GM23248 (cell line): ENCODE measurements at places on chromosomes 3 and 15.
A peak's percentile ranks its signal among the peaks of the same experiment; 100 is the strongest.

GRCh38 chr3:105504440-105504951 is 137.8 kb downstream of the ALCAM start:
- H3K27me3 ChIP-seq: no peaks in the 10 kb centered on the region
- no peak overlapping the region for H3K27ac ChIP-seq
- H3K4me3 ChIP-seq: no peak overlapping the region

- H3K4me3 ChIP-seq: peak overlapping the region; percentile 44
- H3K36me3 ChIP-seq: no peaks in the 10 kb centered on the region
- H3K27me3 ChIP-seq: no peaks in the 10 kb centered on the region
- peaks cover 35% of the 10 kb centered on the region for H3K4me1 ChIP-seq
Measured at GRCh38 chr15:74050556-74051234, 31.7 kb downstream of the GOLGA6A start.

GRCh38 chr15:66832664-66833063 is 130.6 kb downstream of the SMAD6 start:
- peak overlapping the region; percentile 82 for H3K27ac ChIP-seq
- H3K4me3 ChIP-seq: no peak overlapping the region
- no peaks in the 10 kb centered on the region for H3K27me3 ChIP-seq
- no peaks in the 10 kb centered on the region for H3K36me3 ChIP-seq
- DNase-seq: peak; percentile 91

GRCh38 chr3:64489361-64490044 is 198.3 kb downstream of the ADAMTS9 start:
- peaks cover 32% of the 10 kb centered on the region for H3K27me3 ChIP-seq
- no peaks in the 10 kb centered on the region for H3K4me1 ChIP-seq
- no peak overlapping the region for H3K27ac ChIP-seq
- no peak overlapping the region for H3K4me3 ChIP-seq

DNA sequence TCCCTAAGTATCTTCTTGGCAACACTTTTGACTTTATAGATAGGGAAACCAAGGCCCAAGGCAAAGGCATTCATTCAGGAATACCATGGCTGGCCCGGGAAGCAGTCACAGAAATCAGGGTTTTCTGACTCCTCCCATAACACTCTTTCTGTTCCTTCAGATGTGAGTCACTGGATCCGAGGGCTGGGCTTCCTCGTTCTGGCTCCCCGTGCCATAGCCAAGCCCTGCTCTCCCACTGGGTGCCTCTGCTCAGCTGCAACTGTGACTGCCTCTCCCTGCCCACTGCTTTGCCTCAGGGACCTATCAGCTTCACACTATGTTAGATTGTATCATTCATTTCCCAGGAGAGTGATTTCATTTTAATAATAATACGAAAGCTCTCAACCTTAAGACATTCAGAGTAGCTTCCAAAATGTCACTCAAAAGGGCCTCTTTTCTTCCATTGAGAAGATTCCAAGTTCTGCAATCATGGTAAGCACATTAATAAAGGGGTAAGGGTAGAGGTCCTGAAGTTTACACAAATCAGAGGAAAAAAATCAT is 50.2 kb downstream of the GABRB3 start:
- H3K27me3 ChIP-seq: no peaks in the 10 kb centered on the region
- H3K27ac ChIP-seq: no peak overlapping the region
- H3K4me1 ChIP-seq: no peaks in the 10 kb centered on the region
- no peak for DNase-seq
- H3K36me3 ChIP-seq: no peaks in the 10 kb centered on the region

DNA sequence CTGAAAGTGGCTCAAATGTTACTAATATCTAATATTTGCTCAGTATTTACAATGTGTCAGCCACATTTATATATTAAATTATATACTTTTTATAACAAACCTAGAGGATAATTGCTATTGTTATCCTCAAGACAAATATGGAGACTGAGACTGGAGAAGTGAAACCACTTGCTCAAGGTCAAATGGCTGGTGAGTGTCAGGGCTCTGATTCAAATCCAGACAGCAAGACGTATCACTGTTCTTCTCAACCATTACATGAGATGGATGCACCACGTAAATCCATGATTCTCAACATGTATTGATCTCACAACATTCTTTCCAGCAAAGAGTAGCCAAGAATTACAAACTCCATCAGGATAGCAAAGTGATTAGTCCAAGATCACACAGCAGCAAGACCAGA is 53.8 kb upstream of the CPB1 start:
- H3K4me1 ChIP-seq: no peaks in the 10 kb centered on the region
- no peaks in the 10 kb centered on the region for H3K36me3 ChIP-seq
- H3K4me3 ChIP-seq: no peak overlapping the region
- DNase-seq: no peak
- H3K27ac ChIP-seq: no peak overlapping the region

DNA sequence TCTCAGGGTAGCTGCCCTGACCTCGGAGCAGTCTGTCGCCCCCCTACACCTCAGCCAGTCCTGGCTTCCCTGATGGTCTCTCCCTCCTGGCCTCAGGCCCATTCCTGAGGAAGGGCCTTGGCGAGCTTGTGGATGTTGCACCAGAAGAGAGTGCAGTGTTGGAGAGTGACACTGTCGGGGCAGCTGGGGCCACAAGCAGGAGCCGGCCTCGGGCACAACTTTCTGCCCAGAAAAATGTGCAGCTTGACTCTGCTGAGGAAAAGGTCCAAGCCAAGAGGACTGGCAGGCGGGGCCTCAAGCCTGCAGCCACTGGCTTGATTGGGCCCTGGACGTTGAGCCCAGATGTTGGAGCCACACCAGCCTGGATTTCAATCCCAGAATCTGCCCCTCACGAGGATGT is 12.8 kb downstream of the HEMK1 start:
- H3K4me3 ChIP-seq: no peak overlapping the region
- H3K27ac ChIP-seq: no peak overlapping the region
- no peak for DNase-seq
- H3K36me3 ChIP-seq: no peaks in the 10 kb centered on the region
- peaks cover 6% of the 10 kb centered on the region for H3K4me1 ChIP-seq

- H3K4me3 ChIP-seq: no peak overlapping the region
- H3K36me3 ChIP-seq: no peaks in the 10 kb centered on the region
- H3K27me3 ChIP-seq: no peaks in the 10 kb centered on the region
- no peaks in the 10 kb centered on the region for H3K4me1 ChIP-seq
- DNase-seq: no peak
Measured at GRCh38 chr3:65625305-65625704, 413.4 kb downstream of the MAGI1 start.

GRCh38 chr15:76982756-76983155 is 12.2 kb upstream of the PSTPIP1 start:
- H3K36me3 ChIP-seq: no peaks in the 10 kb centered on the region
- H3K4me3 ChIP-seq: no peak overlapping the region
- H3K27me3 ChIP-seq: no peaks in the 10 kb centered on the region
- H3K27ac ChIP-seq: no peak overlapping the region
- no peaks in the 10 kb centered on the region for H3K4me1 ChIP-seq

DNA sequence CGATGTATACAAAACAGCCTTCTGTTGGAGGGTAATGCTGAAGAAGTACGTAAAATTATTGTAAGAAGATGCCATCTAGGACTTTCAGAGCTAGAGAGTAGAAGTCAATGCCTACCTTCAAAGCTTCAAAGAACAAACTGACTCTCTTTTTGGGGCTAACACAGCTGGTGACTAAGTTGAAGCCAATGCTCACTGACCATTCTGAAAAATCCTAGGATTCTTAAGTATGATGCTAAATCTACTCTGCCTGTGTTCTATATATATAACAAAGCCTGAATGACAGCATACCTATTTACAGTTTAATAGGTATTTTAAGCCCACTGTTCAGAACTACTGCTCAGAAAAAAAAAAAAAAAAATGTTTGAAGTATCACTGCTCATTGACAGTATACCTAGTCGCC is 18.9 kb downstream of the ADPGK start:
- DNase-seq: peak; percentile 9
- peaks cover 45% of the 10 kb centered on the region for H3K36me3 ChIP-seq
- H3K27me3 ChIP-seq: no peaks in the 10 kb centered on the region
- no peaks in the 10 kb centered on the region for H3K4me1 ChIP-seq
- no peak overlapping the region for H3K4me3 ChIP-seq

GRCh38 chr15:47844437-47844836 is 127.1 kb downstream of the SEMA6D start:
- H3K27me3 ChIP-seq: no peaks in the 10 kb centered on the region; the same call in none of the 2 replicates
- no peak for DNase-seq
- H3K4me3 ChIP-seq: no peak overlapping the region
- H3K36me3 ChIP-seq: no peaks in the 10 kb centered on the region
- H3K27ac ChIP-seq: no peak overlapping the region
- H3K4me1 ChIP-seq: no peaks in the 10 kb centered on the region

DNA sequence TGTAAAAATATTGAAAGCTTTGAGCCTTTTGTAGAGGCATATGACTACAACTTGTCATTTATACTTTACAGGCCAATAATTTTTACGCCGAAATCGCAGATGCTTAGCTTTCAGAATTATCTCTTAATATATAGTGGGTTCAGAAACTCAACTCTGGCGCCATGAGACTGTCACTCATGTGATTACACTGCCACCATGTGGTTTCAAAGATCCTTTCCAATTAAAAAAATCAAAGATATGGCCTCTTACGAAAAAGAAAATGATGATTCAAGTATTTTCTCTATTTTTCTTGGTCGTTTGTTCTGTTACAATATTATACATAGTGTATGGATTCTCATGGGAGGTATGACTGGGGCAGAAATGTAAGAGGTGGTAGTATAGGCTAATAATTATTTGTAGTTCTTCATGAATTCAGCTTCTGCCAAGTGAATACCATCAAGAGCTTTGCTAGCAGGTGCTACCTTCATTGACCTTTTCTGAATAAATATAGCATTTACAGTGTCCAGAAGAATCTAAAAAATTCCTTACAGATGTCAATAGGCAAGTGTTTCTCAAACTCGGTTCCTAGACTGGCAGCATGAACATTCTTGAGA is 751.7 kb upstream of the GOLIM4 start:
- no peaks in the 10 kb centered on the region for H3K4me1 ChIP-seq
- peak overlapping the region; percentile 43 for H3K4me3 ChIP-seq
- peaks cover 44% of the 10 kb centered on the region for H3K27me3 ChIP-seq
- H3K36me3 ChIP-seq: no peaks in the 10 kb centered on the region

DNA sequence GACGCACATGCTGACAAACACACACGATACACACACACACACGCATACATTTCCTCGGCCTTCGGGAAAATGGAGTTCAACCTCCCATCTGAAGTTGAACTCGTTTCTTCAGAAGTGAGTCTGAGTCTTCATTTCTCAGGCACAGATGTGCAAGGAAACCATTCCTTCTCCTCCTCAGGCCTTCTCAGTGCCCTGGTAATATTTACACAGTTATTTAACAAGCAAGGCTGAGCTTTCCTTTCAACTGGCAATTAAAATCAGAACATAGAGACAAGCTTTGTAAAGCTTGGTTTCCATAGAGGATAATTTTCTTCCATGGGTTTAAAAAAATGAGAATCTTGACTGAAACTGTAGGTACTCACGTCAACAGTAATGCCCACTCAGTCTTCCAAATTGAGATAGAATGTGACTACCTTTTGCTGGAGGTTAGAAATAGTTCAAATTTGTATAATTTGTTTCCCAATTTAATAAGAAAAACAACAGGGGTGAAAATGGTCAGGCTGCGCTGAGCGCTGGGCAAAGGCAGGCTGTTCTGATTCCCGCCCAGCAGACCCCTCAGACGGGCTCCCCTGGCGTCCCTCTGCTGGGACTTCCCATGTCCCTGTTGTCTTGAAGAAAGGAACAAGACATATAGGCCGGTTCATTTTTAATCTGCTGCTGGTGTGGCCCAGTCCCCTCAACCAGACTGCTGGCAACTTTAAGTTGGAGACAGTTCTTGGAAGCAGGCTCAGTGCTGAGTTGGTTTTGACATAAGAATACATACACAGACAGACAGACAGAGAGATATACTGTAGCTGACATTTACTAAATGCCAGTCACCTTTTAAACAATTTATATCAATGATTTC is 174.3 kb downstream of the XXYLT1 start:
- no peak overlapping the region for H3K27ac ChIP-seq
- no peak overlapping the region for H3K4me3 ChIP-seq
- no peaks in the 10 kb centered on the region for H3K27me3 ChIP-seq
- H3K36me3 ChIP-seq: no peaks in the 10 kb centered on the region

DNA sequence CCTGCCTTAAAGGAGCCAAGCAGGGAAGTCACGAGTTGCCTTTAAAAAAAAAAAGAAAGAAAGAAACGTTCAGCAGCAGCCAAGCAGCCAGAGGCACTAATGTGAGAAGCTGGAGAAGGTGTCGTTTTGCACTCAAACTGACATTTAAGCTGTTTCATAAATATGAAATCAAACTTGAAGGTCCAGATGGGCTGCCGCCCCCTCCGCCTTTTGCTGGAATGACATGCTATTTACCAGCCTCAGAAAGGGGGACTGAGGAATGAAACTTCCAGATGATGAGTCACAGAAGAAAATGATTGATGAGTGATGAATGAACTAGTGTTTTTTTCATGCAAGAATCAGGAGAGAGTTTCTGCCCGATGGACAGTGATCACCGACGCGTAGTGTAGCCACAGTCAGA is 396.8 kb downstream of the IGSF11 start:
- no peak overlapping the region for H3K27ac ChIP-seq
- no peaks in the 10 kb centered on the region for H3K36me3 ChIP-seq
- H3K27me3 ChIP-seq: no peaks in the 10 kb centered on the region
- H3K4me3 ChIP-seq: no peak overlapping the region
- DNase-seq: no peak
- H3K4me1 ChIP-seq: no peaks in the 10 kb centered on the region

DNA sequence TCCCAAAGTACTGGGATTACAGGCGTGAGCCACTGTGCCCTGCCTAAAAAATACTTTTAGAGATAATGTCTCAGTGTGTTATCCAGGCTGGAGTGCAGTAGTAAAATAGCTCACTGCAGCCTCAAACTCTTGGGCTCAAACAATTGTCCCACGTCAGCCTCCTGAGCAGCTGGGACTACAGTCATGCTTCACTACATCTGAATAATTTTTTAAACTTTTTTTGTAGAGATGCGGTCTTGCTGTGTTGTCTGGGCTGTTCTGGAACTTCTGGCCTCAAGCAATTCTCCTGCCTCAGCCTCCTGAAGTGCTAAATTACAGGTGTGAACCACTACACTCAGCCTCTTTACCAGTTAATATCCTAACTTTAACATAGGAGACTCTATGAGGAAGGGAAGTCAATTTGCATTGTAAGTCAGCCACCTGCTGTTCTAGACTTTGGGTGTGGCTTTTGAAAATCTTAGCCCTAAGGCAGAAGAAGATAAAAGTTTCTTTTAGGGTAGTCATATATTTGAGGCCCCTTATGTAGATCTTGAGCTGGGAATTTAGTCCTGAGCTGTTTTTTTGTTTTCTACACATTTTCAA is 78.2 kb upstream of the RASGRP1 start:
- H3K27ac ChIP-seq: no peak overlapping the region
- no peaks in the 10 kb centered on the region for H3K4me1 ChIP-seq
- peaks cover 27% of the 10 kb centered on the region; the same call in 1 of the 2 replicates for H3K27me3 ChIP-seq
- H3K36me3 ChIP-seq: no peaks in the 10 kb centered on the region
- DNase-seq: no peak
